ENCODE measurements at places on chromosomes 4 and X.
A peak's percentile ranks its signal among the peaks of the same experiment; 100 is the strongest.

GRCh38 chr4:123651536-123652180 is 255.1 kb downstream of the SPRY1 start:
- DNase-seq: no peak

- DNase-seq: no peak
These were observed 5.3 kb upstream of the SHISA3 start for GRCh38 chr4:42391981-42392380.

DNA sequence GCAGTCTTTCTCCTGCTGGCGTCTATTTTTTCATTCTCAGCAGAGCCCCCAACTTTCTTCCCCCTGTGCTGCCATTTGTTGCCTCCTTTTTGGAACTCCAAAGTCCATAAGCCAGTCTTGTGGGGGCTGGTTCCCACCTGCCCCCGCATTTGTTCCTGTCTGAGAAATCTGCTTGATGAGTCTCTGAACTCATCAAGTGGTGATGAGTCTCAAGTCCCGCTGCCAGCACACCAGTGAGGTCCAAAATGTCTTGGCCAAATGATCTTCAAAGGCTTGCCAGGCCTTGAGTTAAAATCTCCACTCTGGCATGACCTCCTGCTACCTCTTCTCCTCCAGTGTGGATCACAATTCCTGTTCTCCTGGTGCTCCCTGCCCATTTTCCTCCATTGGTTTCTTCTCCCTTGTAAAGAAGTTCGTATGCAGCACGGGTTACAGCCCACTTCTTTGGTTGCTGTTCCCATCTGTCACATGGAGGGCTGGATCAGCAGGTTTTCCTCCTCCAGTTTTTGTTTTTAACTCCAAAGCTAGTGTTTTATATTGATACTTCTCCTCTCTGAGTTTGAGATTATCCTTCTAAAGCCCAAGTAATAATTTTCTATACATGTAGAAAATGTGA is 72.7 kb upstream of the LIMCH1 start:
- no peak for DNase-seq

DNA sequence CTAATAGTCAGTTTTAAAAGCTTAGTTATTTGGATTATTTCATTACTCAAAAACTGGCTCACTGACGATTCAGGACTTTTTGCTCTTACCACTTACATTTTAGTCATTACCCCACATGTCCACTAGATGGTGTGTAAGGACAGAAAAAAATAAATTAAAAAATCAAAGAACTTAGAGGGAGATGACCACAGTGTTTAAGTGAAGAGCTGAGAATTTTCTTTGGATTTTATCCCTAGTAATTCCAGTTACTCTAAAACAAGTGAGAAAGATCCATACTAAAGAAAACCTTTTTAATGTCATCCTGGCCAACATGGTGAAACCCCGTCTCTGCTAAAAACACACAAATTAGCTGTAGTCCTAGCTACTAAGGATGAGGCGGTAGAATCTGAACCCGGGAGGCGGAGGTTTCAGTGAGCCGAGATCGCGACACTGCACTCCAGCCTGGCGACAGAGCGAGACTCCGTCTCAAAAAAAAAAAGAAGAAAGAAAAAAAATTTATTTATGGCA is 26.4 kb upstream of the TMPRSS11B start:
- DNase-seq: peak; percentile 11

GRCh38 chr4:17098401-17098800 is 200.0 kb upstream of the LDB2 start:
- DNase-seq: no peak

DNA sequence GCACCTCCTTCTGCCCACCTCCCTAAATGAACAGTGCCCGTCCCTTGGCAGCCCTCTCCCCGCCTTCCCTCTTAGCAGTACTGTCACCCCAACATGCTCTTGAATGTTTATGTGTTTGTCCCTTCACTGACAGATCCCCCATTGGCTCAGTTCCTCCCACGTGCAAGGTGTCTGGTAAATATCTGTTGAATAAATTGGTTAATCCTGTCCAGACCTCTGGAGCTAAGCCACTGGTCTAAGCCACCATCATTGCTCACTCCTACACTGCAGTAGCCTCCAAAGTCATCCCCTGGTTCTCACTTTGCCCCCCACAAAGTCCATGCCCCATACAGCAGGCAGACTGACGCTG is 26.1 kb upstream of the MAN2B2 start:
- no peak for DNase-seq

- DNase-seq: no peak
These were observed 225.5 kb upstream of the ANKRD50 start for GRCh38 chr4:124937993-124938392.

DNA sequence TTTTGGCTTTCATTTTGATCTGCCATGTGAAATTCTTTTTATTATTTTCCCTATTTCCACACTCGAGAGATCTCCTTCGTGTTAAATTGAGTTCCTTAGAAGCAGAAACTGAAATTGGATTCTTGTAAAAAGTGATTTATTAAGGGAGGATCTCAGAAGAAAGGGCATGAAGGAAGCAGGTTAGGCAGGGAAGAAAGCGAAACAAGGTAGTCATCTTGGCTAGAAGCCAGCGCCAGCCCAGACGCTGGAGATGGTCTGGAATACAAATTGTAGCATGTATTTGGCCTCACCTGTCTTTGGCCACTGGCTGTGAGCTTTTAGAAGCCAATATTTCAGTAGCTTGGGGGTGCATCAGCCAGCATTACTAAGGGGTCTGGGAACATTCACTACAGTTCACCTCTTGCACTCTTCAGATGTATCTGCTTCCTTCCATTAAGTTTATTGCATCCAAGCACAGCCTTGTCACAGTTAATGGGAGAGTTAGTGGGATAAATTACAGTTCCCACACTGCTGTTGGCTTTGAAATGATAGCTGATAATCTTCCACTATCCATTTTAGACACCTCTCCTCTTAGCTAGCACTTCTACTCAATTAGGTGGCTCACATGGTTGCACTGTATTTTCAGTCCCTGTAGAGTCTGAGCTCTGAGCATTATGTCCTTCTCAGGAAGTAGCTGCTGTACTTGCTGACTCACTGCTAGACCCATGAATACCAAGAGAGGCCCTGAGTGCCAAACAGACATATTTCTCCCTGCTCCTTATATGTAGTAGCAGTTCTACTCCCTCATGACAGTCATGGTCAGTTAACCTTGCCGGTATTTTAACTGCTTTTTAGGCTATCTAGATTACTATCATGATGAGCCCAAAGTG is 14.6 kb downstream of the GRXCR1 start:
- no peak for DNase-seq

GRCh38 chr4:78951862-78952472 is 12.7 kb upstream of the PAQR3 start:
- peak; percentile 26 for DNase-seq

GRCh38 chrX:127888767-127889166 is 163.4 kb downstream of the ACTRT1 start:
- no peak for DNase-seq

Data from activated CD8-positive, alpha-beta T cell treated with anti-CD3 and anti-CD28 coated beads for 36 hours (primary cell).